DMS53 (cell line): ENCODE measurements at places on chromosomes 11 and 22.

GRCh38 chr11:66189031-66189745, 79.3 kb upstream of the RAB1B start:
- no peak for DNase-seq

DNA sequence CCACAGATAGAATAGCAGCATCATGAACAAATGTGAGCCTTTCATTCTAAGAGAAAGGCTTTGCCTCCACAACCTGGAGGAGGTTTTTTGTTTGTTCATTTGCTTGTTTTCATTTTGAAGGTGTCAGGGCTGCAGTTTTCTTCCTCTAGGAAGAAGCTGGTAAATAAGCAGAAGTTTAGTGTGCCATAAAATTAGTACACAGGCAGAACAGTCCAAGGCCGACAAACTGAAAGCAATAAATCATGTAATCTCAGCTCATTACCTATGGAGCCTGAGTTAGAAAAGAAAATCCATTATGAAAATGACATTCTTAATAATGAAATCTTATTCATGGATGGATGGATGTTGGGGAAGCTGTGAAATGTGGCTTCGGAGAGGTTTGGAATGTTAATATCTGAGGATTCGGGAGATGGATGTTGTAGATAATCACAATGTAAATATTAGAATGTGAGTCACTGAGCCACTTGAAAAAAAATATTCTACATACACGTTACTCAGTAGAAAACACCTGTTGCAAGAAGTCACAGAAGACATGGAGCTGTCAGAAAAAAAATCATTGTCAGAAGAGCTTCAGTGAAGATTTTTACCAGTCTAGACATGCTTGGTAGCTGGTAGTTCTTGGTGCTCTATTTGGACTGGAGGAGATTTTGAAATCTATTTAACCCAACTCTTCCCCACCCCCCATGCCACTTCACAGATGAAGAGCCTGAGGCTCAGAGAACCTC, 15.0 kb upstream of the ZDHHC13 start:
- peak; percentile 93 for DNase-seq

DNA sequence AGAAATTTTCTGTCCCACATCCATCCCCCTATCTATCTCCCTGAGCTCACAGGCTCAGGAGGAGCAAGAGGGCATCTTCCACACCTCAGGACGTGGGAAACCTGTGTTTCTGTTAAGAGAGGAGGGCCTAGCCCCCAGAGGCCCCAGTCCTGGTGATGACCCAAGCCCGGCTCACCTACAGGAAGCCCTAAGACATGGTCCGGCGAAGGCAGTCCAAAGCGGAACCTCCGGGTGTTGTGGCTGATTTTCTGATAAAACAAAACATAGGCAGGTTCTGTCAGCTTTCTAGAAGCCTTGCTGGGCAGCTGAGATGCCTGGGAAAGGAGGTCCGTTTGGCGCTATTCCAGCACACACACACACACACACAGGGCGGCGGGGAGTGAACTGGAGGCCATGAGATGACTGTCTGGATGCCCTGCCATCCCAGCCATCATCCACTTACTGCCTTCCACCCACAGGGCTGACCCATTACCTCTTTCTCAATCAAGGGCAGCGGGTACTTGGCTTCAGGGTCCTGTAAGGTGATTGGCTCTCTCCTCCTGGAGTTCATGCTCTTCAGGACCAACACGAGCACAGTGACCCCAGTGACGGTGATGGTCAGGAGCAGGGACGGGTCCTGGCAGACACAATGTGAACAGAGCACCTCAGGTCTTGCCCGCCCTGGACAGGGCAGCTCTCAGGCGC, 882 bp downstream of the CYB5R2 start:
- DNase-seq, result no peak

DNA sequence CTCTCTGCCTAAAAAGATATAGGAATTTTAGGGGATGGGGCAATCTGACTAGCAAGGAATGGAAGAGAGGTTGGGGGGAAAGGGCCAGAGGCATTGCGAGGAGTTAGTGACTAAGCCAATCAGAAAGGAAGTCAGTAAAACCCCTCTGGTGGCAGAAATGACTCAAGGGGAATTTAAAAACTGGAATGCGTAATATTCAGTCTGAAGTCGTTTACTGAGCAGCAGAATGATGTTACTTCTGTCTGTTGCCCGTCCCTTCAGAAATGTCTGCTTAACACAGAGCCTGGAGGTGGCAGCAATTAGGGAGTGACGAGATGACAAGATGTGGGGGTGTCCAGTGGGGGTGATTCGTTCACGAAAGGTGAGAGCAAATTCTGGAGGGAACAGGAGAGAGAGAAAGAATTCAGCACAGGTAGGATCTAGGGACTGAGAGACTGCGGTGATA, 107.7 kb upstream of the CLMP start:
- no peak for DNase-seq

DNA sequence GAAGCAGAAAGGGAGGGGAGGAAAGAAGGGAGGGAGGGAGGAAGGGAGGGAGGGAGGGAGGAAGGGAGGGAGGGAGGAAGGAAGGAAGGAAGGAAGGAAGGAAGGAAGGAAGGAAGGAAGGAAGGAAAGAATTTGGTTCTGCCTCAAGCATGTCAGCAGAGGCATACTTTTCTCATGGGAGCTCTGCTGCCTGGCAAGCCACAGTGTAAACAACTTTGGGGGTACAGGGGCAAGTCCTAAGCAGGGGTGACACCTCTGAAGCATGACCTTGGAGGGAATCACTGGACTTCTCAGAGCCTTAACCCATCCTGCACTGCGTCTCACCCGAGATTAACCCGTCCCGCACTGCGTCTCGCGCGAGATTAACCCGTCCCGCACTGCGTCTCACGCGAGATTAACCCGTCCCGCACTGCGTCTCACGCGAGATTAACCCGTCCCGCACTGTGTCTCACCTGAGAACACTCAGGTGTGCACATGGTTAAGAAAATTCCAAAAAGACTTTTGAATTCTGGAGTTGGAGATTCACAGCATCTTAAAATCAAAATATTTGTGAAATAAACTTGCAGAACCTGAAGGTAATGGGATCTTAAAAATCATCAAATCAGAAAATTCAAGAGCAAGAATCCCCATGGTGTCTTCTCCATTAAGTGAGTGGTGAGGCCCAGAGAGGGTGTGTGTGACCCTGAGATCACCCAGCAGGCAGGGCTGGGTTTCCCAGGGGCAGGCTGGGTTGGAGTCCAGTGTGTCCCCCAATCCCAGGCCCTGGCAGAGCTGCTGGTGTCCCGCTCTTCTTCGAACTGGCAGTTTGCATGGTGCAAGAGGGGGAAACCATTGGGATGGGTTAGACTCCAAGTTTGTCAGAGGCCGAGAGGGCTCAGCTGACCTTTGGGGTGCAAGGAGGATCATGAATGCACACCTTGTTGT, 190.4 kb downstream of the MN1 start:
- no peak for DNase-seq

- DNase-seq, result peak; percentile 28
These were observed 38.0 kb upstream of the JAM3 start for GRCh38 chr11:134030853-134031252.

- no peak for DNase-seq
These were observed 16.5 kb downstream of the RNF141 start for GRCh38 chr11:10524471-10524870.

DNA sequence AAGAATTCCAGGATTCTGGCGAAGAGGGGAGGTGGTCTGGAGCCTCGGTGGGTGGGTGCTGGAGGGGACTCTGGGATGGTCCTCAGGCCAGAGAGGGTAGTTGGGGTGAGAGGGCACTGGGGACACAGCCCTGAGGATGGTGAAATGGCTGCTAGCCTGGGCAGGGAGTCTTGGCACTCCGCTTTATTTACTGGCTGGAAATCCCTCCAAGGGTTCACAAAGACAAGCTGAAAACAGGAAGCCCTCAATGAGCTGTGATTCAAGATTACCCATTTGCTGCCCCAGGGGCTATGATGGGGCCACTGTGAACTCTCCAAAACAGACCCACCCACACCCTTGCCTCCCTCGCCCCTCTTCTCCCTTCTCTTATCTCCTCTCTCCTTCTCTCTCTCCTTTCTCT, 71.9 kb downstream of the FBXO7 start:
- no peak for DNase-seq

GRCh38 chr11:69635804-69636511, 5.0 kb upstream of the CCND1 start:
- no peak for DNase-seq

DNA sequence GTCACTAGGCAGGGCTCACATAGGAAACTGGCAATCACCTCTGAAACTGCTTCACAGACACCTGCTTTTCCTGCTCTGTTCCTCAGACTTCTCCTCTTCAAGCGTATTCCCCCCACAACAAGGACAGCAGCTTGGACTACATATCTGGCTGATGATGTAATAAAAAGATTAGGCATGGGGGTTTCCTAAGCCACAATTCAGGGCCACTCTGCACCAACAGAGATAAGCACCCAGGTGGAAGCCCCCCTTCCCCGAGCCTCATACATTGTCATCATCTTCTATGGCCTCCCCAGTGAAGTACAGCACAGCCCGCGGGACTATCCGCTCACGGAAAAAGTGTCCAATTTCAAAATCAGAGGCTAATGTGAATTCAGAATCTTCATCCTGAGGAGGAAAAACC, 25.0 kb upstream of the PHLDA2 start:
- DNase-seq, result no peak

GRCh38 chr11:37078521-37078920, 480.5 kb upstream of the RAG2 start:
- DNase-seq, result no peak

DNA sequence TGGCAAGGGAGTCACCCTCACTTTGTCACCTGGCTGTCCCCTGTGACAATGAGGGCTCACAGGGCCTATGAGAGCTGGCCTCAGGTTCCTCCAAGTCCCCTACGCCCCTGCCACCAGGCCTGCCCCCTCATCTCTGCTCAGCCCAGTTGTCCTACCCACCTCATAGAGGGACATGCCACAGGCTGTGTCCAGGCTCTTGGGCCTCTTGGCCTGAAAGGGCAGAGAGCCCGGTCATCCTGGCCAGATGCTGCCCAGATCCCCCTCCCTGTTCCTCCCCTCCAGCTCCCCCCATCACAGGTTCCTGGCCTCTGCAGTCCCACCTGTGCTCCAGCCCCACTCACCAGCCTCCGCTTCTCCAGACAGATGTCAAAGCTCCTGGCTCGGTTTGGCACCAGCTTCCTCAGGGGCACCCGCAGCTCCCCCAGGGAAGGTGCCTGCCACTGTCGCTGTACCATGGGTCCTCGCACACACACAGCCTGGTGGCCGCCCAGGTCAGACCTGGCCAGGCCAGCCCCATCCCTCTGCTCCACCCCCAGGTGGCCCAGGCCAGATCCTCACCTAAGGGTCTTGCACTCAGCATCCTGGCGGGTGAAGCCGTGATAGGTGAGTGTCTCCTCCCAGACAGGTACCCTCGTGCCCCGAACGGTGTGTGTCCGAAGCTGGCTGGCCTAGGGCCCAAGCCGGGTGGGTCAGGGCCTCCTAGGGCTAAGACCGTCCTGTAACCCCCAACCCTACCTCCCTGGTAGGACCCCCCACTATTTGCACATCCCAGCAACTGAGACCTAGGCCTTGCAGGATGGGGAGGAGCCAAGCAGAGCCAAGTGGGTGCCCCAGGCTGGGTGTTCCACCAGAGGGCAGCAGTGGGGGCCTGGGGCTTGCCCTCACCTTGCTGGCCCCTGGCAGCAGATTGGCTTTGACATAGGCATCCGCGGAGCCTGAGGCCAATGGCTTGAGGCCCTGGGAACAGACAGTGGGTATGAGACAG, 8.3 kb downstream of the NDUFV1 start:
- peak; percentile 87 for DNase-seq

- DNase-seq, result no peak
These were observed 885.6 kb downstream of the BRD1 start for GRCh38 chr22:48941903-48942575.

DNA sequence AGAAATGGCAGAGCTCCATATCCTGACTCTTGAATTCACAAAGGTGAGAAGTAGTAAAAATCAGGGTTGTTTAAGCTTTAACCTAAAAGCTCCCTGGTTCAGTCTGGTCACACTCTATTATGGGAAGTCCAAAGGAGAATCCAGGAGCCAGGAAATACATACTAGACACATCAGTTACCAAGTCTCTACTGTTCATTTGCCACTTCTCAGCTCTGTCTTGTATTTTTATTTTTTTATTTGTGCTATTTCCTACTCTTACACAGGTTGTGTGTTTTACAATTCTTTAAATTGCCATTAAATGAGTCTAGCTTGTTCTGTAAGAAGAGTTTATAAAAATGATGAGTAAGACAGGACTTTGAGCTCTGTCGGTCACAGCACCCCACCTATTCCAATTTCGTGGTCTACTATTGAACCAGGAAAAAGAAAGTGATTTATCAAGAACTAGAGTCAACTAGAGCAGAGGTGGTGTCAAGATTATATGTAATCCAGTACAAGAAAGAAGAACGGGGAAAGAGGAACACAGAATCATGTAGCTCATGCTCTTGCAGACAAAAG, 9.7 kb downstream of the MS4A12 start:
- no peak for DNase-seq

GRCh38 chr11:36131721-36132397, 157.4 kb downstream of the COMMD9 start:
- DNase-seq, result peak; percentile 11

GRCh38 chr11:3224401-3225057, 5.9 kb upstream of the MRGPRG start:
- no peak for DNase-seq

- peak; percentile 81 for DNase-seq
These were observed 497.2 kb downstream of the NTM start for GRCh38 chr11:131867457-131868257.

- peak; percentile 63 for DNase-seq
These were observed 17.1 kb downstream of the MAFF start for GRCh38 chr22:38218661-38219622.
